Amygdala (tissue), 56 donors: ENCODE measurements at places on chromosomes 3 and 15.

GRCh38 chr3:139954146-139954860, 19.3 kb downstream of the CLSTN2 start:
- DNase-seq: no peak

DNA sequence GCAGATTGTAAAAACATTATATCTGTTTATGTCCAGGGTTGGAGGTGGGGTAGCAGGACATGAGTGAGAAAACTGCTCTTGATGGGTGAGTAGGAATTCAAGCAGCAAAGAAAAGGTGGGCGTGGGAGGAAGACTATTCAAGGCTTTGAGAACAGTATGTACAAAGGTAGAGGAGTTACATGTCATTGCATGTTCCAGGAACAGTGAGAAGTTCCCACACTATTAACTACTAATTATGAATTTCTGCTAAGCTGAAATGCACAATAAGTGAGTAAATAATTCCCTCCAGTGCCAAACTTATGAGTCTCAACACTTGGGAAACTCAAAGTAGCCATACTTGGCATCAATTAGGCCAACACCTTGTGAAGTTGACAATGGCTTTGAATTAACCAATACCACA, 80.1 kb downstream of the SRGAP3 start:
- no peak for DNase-seq

DNA sequence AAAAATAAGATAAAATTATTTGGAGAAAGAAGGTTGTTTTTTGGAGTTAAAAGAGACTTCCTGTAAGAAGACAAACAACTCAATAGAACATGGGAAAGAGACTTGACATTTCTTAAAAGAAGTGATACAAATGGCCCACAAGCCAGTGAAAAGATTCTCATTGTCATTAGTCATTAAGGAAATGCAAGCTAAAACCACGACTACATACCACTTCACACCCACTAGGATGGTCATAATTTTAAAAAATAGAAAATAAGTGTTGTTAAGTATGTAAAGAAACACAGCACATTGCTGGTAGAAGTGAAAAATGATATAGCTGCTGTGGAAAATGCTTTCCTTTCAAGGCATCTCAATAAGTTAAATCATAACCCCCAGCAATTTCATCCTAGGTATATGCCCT, 44.4 kb upstream of the GK5 start:
- DNase-seq: no peak

DNA sequence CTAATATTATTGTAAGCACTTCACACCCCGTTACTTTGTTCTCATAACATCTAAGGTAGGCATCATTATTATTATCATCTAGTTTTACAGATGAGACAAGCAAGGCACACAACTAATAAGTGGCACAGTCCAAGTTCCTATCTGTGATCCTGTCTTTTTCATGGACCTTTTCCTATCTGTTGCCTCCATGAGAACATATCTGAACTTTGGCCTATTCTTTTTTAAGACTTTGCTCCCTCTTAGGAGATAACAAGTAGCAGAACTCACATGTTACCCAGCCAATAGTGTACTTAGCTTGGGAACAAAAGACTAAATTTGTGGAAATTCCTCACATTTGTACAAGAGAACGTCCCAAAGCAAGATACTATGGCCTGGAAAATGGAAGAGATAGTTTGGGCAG, 172.4 kb downstream of the TIGIT start:
- DNase-seq: no peak

DNA sequence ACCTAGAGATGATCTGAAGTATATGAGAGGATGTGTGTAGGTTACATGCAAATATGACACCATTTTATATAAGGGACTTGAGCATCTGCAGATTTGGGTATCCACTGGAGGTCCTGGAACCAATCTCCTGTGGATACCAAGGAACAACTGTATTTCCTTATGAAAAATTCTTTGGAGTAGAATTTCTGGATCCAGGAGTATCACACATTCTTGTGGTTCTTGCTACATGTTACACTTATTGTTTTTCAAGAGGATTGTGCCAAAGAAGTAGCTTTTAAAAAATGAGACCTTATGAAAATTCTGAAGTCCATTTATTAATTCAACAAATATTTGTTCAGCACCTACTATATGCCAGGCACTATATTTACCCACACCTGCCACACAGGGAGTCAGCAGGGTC, 15.7 kb upstream of the TBC1D23 start:
- DNase-seq: no peak
